ENCODE measurements at places on chromosomes 7 and 10.

DNA sequence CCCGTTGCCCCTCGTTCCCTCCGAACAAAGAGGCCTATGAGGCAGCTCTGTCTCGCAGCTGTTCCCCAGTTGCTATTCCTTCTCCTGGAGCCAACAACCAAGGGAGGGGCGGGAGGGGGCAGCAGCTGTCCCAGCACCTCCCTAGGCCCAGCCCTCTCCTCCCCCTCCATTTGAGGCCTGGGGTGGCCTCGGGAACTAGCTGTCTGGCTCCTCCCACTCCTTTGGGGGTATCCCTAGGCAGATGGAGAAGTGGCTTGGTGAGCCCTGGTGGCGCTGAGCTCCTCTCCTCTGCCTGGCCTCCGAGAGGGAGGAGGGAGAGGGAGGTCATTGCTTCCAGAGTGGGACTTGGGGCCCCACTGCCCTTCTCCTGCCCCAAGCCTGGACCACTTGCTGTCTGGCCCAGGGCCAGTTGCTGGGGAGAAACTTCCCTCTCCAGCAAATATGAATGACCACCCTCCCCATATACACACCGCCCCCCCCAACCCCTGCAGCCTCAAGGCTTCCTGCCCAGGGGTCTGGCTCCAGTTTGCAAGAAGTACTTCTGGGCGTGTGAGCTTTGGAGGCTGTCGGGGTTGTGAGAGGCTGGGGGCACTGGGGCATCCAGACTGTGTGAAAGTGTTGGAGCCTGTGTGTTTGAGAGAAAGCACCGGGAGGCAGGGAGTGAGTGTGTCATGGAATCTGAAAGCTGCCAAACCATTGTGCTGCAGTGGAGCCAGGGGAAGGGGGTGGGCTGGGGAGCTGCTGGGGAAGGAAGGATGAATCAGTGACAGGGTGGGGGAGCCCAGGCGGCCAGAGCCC is 3.1 kb downstream of the FLNC start:
- DNase-seq, result peak; percentile 42

DNA sequence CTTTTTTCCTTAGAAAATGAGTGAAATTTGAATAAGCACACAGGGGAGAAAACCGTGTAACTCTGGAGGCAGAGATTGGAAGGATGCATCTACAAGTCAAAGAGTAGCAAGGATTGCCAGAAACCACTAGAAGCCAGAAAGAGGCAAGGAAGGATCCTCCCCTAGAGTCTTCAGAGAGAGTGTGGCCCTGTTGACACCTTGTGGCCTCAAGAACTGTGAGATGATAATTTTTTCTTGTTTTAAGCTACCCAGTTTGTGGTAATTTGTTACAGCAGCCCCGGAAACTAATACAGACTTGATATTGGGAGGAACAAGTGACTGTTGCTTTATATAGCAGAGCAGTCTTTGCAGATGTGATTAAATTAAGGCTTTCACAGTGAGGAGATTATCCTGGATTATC is 3.6 kb upstream of the GIMAP7 start:
- no peak for DNase-seq

- DNase-seq, result no peak
Measured at GRCh38 chr7:18210788-18211187, 183.1 kb upstream of the PRPS1L1 start.

DNA sequence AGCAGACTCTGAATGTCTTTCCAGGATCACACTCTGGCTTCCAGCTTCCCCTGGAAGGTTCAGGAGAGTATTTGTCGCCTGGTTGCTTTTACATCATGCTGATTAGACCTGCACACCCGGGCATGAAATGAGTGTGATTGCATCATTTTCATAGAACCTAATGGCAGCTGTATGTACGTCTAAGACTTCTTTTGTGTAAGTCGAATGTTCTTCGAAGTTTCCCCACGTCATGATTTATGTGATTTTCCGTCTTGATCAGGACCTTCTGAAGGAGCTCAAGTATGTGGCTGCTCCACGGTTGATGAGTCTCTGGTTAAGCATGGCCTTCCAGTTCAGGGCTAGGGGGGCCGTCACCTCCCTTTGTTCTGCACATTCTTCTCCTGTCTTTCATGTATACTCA is 4.5 kb downstream of the EIF4H start:
- peak; percentile 67 for DNase-seq

- DNase-seq, result peak; percentile 1
Measured at GRCh38 chr10:54469587-54470323, 331.3 kb downstream of the PCDH15 start.

GRCh38 chr10:46299286-46299535 is 12.4 kb downstream of the ANTXRL start:
- no peak for DNase-seq

DNA sequence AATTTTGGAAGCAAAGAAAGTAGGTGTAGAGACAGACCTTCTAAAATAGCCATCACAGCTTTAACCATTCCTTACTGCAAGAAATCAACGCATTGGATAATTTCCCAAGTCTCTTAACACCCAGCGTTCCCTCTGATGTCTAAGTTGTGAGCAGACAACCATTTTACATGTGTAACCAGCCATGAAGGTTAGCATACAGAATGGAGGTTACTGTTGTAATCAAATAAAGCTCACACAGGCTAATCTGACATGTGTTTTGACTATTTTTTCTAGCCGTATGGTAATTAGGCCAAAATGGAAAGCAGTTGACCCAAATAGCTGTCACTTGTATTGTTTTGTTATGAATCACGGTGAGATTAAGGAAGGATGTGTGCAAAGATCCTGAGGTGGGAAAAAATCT is 336.4 kb downstream of the RNLS start:
- DNase-seq, result no peak

DNA sequence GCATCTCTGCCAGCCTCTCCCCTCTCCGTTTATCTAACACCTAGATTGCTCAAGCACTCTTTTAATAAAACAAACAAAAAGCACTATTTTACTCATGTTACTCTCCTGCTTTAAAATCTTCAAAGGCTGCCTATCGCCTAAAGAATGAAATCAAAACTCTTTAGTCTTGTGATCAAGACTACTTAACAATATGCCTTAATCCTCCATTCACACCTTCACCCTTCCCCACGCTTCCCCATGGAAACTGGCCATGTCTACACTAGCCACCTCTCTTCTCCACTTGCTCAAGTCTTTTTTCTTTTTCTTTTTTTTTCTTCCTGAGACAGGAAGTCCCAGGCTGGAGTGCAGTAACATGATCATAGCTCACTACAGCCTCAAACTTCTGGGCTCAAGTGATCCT is 47.8 kb upstream of the TMEM213 start:
- DNase-seq, result no peak

- no peak for DNase-seq
Measured at GRCh38 chr10:8410506-8410905, 356.0 kb downstream of the GATA3 start.

- DNase-seq, result no peak
Measured at GRCh38 chr10:48501226-48501625, 103.6 kb downstream of the ARHGAP22 start.

DNA sequence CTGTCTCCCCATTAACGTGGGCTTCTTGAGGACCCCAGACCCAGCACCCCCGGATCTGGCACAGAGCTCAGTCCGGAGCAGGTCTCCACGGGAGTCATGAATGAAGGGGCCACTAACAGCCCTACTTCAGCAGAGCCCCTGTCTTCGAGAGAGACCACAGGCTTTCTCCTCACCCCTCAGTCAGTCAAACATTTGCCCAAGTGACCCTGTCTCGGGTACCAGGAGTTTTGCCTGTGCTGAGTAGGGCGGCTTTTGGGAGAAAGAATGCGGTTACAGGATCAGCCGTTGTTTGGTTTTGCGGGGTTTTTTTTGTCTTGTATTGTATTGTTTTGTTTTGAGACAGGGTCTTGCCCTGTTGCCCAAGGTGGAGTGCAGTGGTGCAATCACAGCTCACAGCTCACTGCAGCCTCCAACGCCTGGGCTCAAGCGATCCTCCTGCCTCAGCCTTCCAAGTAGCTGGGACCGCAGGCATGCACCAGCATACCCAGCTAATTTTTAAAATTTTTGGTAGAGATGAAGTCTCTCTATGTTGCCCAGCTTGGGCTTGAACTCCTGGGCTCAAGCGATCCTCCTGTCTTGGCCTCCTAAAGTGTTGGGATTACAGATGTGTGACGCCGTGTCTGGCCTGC is 16.5 kb downstream of the ADAP1 start:
- DNase-seq, result no peak

DNA sequence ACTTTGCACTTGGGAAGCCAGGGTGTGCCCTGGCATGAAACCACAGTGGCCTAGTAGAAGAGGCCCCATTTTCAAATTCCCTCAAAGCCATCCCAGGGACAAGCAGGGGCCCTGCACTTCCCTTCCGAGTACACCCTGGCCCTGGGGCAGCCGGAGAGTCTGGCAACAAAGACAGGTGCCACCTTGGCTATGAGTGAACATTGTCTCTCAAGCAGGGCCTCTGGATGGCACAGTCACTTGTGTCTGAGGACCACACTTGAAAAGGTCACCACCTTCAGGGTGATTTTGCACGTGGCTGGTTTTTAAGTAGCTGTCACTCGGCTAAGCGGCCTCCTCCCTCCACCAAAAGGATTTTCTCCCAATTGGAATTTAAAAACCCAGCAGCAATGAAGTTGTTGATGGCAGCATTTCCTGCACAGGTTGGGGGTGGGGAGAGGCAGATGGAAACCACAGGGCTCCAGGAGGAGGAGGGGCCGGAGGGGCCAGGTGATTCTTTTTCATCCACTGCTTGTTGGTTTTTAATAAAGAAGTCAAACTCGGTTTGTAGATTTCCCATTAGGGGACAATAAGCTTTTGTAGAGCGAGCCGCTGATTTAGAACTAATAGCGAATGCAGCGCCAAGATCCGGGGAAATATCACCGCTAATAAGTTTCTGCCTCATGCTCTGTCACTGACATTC is 33.9 kb downstream of the C10orf105 start:
- DNase-seq, result no peak

GRCh38 chr7:158366346-158366745 is 221.3 kb downstream of the PTPRN2 start:
- DNase-seq, result no peak

- DNase-seq, result no peak
Measured at GRCh38 chr10:132608511-132609195, 71.1 kb downstream of the INPP5A start.

DNA sequence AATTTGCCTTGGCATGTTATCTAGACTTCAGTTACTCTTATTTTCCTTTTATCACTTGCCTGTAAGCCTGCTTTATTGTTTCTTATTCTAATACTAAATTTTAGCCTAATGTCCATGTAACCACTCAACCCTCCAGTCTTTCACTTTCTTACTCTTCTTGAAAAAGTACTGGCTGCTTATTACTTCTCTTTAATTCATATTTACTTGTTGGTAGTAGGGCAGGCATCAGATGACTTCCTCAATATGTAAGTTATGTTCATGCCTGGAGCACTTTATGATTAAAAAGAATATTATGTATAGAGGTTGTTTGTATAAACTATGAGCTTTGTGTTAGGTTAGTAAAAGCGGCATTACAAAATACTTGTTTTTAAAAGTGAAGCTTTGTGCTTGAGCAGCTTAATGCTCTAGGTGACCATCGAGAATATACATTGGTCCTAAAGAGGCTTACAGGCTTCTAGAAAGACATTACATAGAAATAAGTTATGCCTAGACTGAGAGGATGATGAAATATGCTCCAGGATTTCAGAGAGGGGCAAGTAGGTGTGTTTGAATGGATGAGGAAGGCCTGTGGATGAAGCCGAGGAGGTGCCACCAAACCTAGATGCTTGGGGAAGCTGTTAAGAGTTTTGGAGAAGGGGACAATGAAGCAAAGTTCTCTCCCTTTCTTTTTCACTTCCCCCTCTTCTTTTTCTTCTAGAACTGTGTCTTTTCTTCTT is 207.1 kb upstream of the HDAC9 start:
- no peak for DNase-seq

DNA sequence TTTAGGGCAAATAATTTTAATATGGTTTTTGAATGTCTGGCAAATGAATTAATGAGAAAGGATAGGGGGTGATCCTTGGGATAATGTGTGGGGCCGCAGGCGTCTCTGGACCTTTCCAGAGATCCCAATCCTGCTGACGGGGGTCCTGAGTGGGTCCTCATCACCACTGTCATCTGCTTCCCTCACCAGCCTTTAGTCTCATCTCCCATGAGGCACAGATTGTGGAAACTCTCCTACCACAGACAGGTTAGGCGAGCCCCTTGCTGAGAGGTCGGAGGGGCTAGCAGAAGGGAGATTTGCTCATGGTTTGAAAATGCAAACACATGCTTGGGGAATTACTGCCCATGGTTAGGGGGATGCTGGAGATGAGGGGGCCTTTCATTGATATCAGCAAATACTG is 484.6 kb downstream of the RPS24 start:
- no peak for DNase-seq

- no peak for DNase-seq
Measured at GRCh38 chr7:105926131-105926530, 36.9 kb upstream of the CDHR3 start.

DNA sequence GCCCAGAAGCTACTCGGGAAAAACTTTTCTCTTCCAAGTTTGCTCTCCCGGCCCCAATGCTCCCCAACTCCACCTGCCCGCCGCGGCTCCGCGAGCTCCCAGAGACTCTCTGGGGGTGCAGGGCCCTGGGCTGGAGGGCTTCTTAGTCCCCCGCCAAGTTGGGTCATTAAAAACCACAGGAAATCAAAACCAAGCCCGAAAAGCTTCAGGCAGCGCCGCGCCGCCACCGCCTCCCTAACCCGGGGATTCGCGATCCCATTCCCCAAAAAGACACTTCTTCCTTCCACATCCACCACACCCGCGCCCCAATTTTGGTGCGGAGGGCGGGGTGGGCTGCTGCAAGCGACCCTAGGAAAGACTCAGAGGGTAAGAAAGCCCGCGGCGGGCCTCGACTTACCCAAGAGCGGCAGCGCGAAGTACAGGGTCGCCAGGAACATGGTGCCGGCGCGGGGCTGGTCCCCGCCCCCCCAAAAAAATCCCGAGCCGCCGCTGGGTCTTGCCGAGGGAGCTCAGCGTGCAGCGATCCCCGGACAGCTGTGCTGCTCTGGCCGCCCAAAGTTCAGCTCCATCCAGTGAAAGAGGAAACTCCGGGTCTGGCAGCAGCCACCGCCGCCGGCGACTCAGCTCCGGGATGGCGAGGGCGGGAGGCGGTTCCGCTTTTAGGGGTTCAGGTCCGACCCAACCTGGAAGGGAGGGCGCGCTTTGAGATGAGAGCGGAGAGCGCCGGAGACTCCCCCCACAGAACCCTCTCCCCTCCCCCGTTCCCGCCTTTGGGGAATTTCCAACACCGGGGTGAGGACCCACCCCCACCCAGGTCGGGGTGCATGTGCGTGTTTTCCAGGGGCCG is 1.2 kb downstream of the GFRA1 start:
- peak; percentile 39 for DNase-seq

GRCh38 chr10:34121781-34122622 is 693.1 kb downstream of the PARD3 start:
- no peak for DNase-seq

DNA sequence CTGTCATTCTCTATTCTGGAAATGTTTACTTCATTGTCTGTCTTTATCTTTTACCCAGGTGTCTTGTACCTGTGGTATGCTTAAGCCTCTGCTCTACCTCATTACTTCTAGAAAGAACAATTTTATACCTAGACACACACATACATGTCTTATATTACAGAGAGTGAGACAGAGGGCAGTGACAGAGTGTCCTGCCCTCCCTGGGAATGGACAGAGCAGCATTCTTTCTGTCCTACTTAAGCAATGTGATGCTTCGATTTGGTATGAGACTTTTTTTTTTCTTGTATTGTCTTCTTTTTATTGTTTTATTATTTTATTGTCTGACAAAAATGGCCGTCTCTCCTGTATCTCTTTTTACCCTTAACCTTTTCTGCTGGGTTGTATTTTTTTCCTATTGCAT is 286.1 kb downstream of the EXOC4 start:
- DNase-seq, result no peak
